AG04449 (cell line): ENCODE measurements at places on chromosomes 11 and 22.

DNA sequence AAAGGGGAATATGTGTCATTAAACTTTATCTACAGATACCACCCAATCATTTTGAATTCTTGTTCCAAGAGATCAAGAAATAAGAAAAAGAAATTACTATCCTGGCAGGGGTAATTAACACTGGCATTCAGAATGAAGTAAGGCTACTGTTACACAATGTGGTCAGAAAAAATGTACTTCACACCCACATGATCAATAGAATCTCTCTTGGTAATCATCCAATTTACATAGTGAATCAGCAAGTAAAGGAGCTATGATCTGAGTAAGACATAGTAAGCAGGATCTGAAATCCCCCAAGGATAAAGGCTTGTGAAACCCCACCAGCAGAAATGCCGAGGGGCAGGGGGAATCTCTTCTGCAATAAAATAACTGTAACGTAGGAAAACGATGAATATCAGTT is 466.5 kb downstream of the FAM181B start:
- DNase-seq, result no peak

DNA sequence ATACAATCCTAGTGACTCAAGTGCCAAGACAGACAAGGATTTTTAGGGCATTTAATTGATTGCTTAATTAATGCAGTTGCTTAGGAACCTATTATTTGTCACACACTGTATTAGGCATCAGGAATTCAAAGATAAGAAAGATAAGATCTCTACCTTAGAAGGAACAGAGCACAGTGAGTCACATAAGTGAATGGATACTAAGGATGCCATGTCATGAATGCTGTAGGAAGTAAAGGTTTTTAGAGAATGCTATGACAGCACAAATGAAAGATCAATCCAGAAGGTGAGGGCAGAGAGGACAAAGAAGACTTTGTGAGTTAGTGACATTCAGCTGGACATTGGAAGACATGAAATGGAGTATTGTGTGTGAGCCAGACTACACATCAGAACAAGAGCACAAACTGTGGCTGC is 147.9 kb upstream of the DDI1 start:
- no peak for DNase-seq

DNA sequence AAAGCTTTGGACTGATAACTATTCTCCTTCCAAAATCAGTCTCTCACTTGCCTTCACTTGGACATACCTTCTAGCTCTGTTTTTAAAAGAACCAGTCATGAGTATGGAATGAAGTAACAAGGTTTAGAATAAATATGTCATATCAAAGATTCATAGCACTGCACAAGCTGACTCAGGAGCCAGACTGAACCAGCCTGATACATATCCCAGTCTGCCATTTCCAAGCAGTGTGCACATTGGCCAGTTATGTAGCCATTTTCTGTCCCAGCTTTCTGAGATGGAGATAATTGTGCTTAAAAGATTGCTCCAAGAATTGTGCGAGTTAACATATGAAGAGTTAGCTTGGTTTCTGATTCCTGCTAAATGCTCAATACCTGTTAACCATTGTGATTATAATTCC is 311.3 kb downstream of the C11orf87 start:
- DNase-seq, result no peak

- DNase-seq, result no peak
Observed at GRCh38 chr11:112345166-112345565, 84.5 kb upstream of the PLET1 start.

DNA sequence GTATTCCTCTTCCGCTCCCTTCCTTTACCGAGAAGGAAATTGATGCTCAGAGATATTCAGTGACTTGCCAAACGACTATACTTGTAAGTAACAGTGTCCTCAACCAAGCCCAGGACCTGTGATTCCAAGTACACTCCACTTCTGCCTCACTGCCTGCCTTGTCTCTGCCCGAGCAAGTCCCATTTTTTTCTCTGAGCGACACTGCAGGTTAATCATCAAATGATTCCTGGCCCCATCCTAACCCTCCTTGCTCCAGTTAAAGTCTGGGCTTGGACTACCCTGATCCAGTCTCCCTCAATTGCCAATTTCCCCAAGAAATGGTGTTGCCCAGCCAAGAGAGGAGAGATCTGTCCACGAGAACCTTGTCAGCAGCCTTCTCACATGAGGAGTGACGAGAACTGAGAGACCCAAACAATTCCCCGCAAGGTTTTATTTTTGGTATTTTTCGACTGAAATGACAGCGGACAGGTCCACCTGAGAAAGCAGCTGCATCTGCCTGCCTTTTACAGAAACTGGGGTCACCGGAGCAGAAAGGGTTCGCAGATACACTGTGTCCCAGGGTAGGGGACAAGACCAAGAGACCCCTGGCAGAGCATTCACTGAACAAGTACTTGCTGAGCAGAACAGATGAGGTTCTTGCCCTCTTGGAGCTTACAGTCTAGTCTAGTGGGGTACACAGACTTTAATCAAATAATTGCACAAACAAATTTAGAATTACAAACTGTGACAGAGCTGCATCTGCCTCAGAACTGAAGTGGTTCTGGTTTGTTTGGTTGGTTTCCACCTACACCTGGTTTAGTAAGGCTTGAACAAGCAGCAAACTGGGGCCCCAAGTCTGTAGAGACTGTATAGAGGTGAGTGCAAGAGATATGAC is 11.4 kb downstream of the POU2AF1 start:
- DNase-seq, result no peak

DNA sequence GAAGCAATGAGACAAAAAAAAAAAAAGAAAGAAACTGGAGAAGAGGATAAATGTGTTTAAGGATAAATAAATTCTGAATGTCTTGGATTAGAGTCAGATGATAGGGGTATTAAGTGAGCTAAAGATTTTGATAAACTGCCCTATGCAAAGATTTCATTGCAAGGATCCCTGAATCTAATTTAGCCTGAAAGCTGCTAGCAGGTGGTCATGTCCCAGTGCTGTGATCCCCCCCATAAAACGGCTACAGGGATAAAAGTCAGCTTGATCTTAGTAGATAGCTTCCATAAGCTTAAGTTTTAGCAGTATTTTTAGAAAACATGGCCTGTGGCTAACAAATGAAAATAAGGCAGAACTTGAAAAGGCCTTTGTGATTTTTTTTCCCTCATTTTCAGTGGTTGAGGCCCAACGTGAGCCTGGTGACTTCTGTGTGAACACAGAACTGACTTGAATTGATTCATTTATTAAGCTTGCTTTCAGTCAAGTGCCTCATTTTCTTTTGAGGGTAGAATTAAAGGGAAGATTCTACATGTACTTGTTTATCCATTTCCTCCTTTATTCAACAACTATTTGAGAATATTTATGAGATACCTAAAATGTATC is 44.5 kb downstream of the CD44 start:
- no peak for DNase-seq

- DNase-seq, result no peak
Observed at GRCh38 chr11:134815404-134815803, 403.4 kb upstream of the B3GAT1 start.

GRCh38 chr11:117978991-117979390 is 7.2 kb upstream of the IL10RA start:
- DNase-seq, result no peak

- no peak for DNase-seq
Observed at GRCh38 chr22:49564666-49565515, 262.8 kb downstream of the BRD1 start.

- no peak for DNase-seq
Observed at GRCh38 chr11:130617001-130617400, 168.6 kb downstream of the ADAMTS15 start.

DNA sequence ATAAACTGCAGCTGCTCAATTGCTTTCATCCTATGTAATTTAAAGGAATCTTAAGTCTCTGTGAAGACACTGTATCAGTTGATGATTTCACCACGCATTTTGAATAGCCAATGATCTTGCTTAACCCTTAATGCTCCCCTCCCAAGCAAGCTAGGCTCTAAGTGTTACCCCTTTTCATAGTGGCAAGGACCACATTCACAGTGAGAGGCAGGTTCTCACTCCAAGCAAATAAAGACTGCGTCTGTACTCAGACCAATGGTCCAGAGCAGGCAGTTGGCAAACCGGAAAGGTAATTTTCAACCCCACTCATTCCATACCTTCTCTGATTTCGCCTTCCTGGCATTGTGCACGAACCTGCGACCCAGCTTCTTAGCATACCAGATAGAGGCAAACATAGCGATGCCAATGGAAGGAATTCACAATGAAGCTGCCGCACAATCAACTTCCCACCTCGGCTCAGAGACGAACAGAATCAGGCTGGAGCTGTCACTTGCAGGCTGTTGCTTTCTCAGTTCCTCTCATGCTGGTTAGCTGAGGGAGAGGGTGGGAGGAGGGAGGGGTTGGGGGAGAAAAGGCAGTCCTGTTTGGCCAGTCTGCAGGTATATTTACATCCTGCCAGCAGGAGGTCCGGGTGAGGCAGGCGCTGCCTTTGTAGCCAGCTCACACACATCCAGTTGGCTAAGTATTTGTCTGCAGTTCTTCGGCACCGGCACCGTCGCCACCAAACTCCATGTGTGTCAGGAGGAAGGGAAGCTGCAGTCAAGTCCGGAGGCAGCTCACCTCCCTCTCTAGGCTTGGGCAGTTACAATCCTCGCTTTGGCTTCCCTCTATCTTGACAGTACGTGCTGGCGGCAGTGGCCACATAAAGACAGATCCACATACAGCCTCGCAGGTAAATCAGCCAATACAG is 1151.2 kb upstream of the CCDC90B start:
- DNase-seq, result no peak

- no peak for DNase-seq
Observed at GRCh38 chr11:102306817-102307726, 10.2 kb upstream of the BIRC3 start.

DNA sequence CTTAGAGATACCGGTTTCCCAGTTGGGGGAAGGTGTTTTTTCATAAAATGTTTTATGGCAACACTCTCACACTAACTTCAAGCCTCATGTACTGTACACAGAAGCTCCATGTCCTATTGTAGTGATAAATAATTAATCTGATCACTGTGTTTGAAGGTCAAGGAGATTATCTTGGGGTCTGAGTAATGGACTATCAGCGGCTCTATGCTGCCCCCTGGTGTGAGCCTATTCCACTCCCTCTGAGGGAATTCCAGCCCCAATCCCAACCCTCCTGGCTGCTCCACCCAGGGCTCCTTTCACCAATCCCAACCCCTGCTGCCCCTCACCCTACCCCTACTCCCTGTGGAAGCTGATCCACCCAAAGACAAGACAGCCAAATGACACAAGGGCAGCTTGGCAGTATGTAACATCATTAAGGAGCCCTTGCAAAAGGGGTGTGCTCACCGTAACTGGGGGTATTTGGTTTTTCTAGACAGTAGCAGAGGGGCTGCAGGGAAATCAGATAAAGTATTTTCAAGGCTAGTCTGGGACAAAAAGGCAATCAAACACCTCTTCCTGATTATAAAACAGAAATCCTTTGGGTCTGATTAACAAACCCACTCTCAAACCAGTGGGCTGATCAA is 22.3 kb downstream of the HPS4 start:
- no peak for DNase-seq

GRCh38 chr11:6717426-6717825 is 34.3 kb upstream of the MRPL17 start:
- DNase-seq, result no peak

DNA sequence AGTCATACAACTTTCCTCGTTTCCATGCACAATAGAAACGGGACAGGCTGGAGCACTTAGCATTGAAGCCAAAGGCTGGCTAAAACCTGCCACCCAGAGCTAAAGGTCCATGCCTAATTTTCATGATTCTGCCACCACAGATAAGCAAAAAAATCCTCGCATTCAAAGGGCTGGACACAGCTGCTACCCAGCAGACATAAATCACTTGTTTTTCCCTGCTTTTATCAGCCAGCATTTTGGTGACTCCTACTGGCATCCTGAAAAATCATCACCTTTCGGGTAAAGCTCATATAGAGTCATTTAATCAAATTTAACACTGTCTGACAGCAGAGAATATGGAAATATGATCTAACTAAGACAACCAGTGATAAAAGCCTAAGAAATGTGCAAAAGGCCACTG is 37.9 kb downstream of the ALG9 start:
- no peak for DNase-seq

DNA sequence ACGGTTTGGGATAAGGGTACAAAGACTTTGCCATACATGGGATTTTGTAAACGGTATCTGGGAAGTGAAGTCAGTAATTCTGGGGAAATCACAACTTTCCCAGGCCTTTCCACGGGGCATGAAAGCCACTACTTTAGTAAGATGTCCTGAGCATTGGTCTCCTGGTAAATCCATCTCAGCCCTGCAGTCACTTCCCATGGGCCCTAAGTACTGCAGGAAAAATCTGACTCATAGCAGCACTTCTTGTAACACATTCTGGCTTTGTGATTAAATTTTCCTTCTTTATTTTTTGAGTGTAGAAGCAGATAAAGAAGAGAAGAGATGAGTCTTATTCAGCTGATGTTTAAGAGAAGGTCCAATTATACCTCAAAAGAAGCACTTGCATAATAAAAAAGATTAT is 67.6 kb downstream of the BLID start:
- no peak for DNase-seq

GRCh38 chr22:38564669-38565068 is 5.3 kb downstream of the DMC1 start:
- no peak for DNase-seq

- DNase-seq, result no peak
Observed at GRCh38 chr11:62974848-62975522, 9.8 kb downstream of the SLC22A6 start.

DNA sequence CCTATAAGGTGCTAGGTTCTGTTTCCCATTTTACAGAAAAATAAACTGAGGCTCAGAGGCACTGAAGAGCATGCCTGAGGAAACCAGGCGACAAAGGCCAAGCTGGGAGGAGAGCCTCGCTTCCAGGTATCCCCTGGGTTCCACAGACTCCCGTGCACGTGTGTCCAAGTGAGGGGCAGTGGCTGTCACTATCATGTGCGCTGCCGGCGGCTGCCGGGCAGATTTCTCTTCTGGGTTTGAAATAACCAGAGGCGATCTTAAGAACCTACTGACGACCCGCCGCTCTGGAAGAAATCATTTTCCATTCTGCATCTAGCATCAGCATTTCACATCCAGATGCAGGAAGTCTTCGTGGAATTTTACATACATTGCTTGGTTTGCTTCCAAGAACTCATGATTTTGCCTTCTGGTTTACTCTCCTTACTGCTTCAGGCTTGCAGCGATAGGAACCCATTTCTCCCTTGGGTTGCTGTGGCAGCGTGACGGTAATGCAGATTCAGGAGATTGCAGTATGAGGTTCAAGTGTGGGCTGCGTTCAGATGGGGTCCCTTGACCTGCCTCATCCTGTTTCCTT is 28.6 kb downstream of the ARHGAP8 start:
- no peak for DNase-seq

DNA sequence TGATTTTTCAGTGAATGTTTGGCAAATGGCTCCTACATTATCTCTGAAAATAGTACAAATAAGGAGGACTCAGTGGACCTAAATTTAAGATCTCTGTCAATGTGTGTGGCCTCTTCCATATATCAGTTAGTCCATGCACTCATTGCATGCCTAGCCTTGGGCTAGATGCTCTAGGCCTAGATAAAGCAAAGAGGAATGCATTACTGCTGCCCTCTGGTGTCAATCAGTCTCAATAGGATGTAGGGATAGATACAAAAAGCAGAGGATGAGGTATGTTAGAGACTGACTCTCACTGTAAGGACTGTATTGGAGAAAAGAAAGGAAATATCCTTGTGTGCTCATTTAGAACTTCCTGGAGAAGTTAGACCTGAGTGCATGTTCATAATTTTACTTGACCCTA is 42.0 kb downstream of the MS4A2 start:
- no peak for DNase-seq
